ENCODE measurements at places on chromosomes 11 and 22.

GRCh38 chr22:27642104-27642800, 159.3 kb downstream of the MN1 start:
- DNase-seq: no peak

DNA sequence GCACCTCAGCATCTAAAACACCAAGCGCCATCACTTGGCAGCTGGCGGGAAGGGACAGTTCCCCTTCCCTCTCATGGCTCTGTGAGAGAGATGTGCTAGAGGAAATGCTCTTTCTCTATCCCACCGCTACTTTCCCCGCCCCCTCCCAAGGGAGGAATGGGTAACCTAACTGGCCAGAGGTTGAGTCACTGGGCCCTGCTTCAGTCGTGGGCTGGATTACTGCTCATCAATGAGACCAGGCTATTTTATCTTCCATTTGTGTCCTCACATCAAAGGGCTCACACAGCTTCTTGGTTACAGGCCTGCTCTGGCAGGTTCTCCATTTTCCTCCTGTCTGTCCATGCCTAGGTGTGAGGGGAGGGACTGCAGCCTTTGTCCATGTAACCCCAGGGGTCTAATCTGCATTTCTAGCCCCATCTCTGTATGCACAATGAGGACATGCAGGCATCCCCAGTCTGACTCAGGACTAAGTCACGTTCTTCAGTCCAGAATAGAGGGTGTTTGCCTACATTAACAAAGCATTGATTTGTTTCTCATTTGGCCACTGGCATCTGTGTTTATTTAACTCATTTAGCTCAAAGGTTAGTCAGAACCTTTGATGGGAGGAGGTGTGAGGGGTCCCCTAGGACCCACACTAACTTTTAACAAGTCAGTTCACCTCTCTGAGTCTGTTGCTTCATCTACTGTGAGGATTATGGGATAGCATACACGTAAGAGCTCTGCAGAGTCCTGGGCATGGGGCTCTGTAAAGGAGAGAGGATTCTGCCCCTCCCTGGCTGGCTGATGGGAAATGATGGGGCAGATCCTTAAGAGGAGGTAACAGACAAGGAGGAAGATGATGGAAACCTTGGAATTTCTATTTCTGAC, 99.1 kb downstream of the XRRA1 start:
- DNase-seq: no peak

GRCh38 chr22:18021431-18021830, 2.9 kb downstream of the MICAL3 start:
- no peak for DNase-seq

- no peak for DNase-seq
Measured at GRCh38 chr22:44045145-44045544, 21.0 kb downstream of the PARVB start.

GRCh38 chr11:76588455-76589325, 81.9 kb downstream of the LRRC32 start:
- no peak for DNase-seq

DNA sequence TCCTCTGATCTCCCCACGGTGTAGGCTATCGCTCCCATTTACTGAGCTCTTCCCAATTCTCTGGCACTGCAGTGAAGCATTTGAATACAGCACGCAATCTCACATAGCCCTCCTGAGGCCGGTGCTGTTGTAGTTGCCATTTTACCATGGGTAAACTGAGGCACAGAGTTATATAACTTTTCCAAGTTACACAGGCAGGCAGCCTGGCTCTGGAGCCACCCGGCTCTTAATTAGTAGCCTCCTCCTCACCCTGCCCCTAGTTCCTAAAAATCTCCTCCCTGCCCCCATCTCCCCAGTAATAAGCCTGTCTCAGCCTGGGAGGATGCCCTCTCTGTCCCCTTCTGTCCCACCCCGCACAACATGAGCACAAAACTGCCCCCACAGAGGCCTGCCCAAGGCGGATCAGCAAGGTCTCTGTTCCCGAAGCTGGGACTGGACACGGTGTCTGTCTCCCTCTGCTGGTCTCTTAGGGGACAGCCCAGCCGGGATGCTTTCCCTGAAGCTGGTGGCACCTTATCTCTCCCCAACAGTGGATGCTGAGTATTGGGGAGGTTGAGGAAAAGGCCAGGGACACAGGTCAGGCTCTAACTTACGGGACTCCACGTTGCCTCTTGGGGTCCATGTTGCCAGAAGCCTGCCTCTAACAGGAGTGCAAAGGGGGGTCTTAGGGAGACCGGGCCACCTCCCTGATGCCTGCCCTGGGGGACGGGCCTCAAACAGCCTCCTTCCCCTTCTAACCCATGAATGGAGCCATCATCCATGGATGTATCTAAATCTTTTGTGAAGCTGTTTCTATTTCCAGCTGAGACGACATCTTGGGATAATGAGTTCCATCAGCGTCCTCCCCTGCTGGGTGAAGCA, 9.1 kb upstream of the CLCF1 start:
- peak; percentile 82 for DNase-seq

GRCh38 chr11:116955949-116956348, 118.5 kb upstream of the APOA1 start:
- DNase-seq: no peak

- DNase-seq: no peak
Measured at GRCh38 chr11:59818572-59818971, 8.0 kb upstream of the MRPL16 start.

- peak; percentile 69 for DNase-seq
Measured at GRCh38 chr11:121591405-121592033, 138.8 kb upstream of the SORL1-AS1 start.

DNA sequence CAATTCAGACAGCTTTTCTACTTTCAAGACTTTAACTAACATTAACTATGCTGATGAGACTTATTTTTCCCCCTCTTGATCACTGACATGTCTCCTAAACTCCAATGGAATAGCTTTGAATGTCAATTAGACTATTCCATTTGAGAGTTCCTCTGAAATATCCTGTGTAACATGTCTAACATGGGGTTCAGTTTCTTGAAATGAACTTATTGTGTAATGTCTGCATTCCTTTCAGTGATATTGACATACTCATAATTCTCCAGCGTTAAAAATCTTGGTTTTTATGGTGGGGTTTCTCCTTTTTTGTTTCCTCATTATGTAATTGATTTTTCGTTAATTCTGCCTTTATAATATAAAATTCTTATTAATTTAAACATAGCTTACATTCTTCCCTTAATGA, 37.7 kb upstream of the SPTBN2 start:
- DNase-seq: no peak

GRCh38 chr11:134380785-134381184, 31.3 kb downstream of the B3GAT1 start:
- no peak for DNase-seq

- DNase-seq: no peak
Measured at GRCh38 chr11:2250485-2250884, 19.9 kb downstream of the ASCL2 start.

GRCh38 chr22:22983816-22984215, 86.5 kb upstream of the GNAZ start:
- DNase-seq: no peak

DNA sequence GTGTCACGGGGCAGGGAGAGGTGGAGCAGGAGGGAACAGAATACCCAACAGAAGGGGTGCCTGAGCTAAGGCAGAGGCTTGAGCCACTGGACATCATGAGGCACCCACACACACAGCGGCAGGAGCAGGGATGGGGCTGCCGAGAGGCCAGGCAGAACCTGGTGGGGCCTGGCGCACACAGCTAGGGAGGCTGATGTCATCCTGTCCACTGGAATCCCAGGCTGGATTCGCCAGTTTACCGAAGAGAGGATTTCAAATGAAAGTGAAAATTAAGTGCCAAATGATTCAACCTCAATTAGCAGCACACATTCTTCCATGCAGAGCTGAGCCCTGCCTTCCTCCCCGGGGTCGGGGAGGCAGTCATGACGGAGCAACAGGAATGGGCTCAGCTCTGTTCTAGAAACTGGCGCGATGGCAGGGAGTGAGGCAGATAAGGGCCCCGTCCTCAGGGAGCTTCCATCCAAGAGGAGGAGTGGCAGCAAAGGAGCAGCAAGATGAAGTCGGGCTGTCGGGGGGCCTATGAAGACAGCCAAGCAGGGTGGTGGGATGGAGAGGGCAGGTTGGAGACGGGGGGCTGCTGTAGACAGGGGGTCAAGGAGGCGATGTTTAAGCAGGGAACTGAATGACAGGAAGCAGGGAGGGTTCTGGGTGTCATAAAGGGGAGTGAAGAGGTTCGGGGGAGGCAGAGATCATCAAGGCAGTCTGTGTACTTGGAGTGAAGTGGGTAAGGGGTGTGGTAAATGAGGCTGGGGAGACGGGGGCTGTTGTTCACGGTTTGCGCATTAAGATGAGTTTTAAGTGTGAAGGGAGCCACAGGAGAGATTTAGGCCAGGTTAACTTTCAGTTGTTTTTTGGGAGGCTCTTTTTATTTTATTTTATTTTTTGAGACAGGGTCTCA, 6.4 kb downstream of the RAC2 start:
- no peak for DNase-seq

DNA sequence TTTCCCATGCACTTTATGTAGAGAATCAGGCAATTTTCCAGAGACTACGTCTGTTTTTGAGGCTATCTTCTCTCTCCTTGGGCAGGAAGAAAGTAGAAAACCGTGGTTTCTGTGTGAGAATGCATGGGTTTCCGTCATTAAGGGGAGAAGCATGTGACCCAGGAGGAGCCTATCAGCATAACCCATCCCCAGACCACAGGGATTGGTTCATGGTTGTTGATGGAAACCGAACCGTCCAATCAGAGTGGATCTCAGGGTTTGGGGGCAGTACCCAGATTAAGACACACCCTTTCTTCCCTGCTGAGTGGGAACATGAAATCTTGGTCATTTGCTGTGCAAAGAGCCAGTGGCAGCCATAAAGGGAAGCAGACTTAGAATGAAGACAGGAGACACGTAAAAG, 517.8 kb downstream of the MN1 start:
- DNase-seq: no peak

- DNase-seq: no peak
Measured at GRCh38 chr11:57501953-57502352, 13.5 kb downstream of the SLC43A1 start.

DNA sequence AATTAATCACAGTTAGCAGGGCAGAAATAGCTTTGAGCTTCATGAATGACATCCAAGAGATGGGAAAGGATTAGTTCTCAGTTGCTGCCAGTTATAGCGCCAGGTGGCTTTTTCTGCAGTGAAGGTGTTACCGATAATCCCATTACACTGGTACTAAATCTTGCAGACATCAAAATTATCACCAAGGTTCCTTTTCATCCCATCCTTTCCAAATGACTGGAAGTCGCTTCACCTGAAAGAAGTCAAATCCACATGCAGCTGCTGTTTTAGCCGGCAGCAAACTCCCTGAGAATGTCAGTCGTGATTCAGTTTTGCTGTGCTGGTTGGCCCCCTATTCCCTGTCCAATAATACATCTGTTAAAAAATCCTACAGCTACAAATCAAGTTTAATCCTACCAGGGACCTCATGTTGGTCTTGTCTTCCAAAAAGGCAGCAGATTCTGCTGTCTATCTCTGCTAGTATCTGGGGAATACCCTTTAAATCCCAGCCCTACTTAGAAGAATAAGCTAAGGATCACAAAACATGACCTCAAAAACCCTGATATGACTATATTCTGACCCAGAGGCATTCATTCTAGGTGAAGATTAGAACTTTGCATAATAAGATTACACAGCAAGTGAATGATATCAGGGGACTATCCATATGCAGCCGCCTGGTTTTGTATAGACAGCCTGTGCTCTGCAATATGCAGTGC, 31.7 kb downstream of the IMMP1L start:
- peak; percentile 68 for DNase-seq

DNA sequence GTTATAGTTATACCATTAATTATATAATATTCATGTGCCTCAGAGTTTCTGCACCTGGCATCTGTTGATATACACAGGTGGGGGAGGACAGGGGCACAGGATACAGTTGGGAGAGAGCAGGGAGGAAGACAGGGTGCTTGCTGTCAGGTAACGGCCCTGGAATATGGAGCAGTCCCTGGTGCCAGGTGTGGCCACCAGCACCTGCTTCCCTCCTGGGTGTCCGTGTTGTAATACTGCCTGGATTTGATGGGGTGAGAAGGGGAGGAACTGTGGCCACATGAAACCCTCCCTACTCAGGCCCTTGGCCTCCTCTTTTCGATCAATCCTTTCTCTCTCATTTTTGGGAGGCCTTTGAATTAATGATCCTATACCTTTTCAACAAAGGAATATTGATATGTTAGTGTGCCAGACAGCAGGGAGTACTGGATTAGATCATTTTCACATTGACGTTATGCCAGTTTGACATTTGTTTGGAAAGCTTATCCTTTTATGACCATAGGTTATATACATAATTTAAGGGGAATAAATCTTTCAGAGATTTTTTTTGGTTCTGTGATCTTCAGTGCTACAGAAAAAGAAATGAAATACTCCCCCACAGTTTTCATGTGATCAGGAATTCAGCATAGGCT, 88.6 kb downstream of the TEAD1 start:
- DNase-seq: no peak
